Activated T-cell treated with anti-CD3 and anti-CD28 coated beads for 4 hours (primary cell): ENCODE measurements at places on chromosomes 2 and 18.

DNA sequence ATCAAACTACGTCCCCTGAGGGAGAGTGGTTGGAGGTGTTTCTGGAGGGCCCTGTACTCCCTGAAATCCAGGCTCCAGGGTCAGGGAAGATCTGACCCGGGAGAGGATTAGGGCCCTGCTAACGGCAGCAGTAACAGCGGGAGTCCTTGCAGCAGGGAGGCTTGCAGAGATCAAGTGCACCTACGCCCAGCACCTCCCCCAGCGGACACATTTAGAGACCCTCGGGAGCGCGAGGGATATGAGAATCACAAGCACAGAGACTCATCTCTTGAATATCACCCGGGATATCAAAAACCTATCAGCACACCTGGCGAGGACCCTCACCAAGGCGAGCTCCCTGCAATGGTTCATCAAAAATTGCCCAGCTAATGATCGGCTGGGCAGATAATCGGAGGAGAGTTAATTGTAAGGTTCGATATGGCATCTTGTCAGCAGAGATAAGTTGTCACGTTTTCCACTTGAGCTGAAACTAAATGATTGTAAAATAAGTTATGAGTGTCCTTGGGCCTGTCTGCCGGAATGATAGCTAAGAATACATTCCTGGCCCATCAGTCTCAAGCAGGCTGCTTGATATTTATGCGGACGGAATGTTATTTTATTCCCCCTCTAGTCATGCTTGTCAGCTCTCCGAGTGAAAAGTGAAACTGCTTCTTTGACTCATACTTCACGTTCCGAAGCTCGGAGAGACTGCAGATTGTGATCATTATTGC is 209.8 kb downstream of the GBX2 start:
- DNase-seq = no peak

DNA sequence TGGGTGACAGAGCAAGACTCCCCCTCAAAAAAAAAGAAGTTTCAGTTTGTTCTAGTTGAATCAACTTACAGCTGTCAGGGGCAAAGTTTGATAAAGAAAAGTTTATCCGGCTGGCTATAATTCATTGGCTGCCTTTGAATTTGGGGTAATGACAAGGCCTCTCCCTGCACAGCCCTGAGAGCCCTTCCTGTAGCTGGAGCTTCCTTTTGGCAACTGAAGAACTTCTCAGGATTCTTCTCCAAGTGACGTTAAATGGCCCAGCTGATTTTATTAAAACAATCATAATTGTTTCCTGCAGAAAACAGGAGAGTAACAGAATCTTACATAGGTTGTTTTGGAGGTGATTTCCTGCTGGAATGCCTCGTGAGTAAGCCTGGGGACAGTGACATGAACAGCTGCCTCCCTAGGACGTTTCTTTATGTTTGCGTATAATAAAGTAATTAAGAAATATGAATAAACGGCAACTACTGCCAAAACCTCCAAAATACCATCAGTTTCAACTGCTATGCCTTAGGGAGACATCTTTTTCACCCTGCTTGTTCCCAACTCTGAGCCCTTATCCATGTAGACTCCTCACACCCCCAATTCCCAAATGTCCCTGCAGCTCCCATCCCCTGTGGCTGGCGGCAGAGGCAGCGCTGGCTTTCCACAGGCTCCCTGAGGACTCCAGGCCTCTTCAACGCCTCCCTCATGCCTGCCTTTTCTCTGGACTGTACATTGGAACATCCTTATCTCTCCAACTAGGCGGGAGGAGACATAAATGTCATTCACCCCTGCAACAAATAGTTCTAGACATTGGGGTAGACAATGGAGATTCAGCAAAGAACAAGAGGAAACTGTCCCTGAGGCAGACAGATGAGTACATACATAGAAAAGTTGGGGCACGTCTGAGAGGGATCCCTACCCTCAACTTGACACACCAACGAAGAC is 59.2 kb upstream of the FZD7 start:
- no peak for DNase-seq

DNA sequence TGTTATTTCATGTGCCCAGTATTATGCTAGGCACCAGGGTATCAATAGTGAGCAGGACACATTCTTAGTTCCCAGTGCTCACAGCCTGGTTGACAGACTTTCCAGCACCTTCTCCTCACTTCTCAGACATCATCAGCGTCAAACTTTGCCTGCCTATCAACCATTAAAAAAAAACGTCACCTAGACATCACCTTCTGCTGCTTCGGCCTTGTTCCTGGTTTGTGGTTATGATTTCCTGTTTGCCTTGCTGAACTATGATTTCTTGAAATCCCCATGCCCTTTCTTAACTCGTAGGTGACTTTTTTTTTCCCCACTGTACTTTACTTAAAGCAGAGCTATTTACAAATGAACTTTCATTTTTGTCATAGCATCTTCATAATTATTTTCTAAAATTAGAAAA is 60.4 kb upstream of the NABP1 start:
- DNase-seq = peak; percentile 23

DNA sequence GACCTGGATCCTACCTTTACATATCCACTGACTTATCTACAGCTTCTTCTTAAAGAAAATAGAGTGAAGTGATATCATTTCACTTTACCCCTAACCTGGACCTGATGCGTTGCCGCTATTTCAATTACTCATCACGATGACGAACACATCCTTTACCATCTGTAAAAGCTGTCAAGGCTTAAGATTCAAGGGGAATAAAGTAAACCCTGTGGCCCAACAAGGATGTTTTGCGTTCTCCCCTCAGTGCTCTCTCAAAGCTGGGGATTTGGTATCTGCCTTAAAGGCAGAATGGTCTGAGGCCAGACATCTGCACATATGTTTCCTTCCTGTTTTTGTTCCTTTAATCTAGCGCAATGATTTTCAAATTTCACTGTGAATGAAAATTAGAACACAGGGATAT is 100.1 kb upstream of the KLF7 start:
- DNase-seq = no peak

DNA sequence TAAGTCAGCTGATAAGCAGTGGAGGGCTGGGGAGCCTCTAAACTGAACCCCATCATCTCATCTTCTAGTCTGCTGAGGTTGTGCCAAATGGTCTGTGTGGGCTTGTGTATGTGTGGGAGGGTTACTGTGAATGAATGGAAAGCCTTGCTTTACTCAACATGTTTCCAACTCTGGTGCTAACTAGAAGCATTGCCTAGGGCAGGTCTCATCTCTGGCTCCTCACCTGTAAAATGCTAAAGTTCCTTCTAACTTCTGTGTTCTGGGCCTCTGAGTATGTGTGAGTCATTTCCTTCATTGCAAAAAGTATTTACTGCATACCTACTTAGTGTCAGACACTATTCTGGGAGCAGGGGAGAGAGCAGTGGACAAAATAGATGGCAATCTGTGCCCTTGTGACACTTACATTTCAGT is 1.3 kb downstream of the LIPG start:
- no peak for DNase-seq

- no peak for DNase-seq
These were observed 235.0 kb upstream of the RGPD4 start for GRCh38 chr2:107591561-107592279.

GRCh38 chr2:85713836-85714235 is 19.7 kb downstream of the GNLY start:
- DNase-seq = no peak

GRCh38 chr2:164617466-164617865 is 3.8 kb downstream of the GRB14 start:
- no peak for DNase-seq

DNA sequence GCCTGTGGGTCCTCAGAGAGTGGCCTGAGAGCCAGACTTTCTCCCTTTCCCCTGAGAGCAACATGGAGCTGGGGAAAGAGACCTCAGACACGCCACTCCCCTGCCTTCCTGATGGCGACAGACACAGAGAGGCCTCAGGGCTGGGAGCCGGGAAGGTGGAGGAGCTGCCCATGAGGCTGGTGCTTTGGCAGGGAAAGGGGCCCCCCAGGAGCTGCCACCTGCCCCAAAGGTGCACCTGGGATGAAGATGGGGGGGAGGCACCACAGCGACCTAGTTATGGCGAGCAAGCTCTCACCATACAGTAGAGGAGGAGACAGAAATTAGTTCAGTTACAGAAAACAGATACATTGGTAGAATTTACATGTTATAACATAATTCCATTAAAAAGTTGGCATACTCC is 80.7 kb upstream of the PXDN start:
- DNase-seq = no peak

DNA sequence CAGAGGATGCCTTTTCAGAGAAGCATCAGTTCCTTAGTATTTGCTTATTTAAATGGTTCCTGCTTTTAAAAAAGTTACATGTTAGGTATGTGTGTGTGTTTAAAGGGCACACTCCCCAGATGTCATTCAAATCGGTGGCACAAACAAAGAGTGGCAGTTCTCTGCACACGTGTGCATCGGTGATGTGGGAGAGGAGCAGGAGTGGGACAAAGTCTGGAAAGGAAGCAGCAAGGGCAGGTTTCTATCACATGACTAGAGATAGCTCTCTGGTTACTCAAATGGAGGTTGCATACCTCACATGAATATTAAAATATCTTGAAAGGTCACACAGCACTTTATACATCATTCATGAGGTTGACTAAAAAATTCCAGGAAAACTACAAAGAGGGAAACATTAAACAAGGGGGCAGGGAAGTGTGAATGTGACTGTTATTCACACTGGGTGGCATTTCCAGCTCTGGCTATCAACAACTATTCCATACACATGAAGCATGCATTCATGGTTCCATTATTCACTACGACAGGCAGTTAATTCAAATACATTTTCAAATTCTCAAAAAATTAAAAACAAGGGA is 64.7 kb downstream of the SEPTIN10 start:
- no peak for DNase-seq

DNA sequence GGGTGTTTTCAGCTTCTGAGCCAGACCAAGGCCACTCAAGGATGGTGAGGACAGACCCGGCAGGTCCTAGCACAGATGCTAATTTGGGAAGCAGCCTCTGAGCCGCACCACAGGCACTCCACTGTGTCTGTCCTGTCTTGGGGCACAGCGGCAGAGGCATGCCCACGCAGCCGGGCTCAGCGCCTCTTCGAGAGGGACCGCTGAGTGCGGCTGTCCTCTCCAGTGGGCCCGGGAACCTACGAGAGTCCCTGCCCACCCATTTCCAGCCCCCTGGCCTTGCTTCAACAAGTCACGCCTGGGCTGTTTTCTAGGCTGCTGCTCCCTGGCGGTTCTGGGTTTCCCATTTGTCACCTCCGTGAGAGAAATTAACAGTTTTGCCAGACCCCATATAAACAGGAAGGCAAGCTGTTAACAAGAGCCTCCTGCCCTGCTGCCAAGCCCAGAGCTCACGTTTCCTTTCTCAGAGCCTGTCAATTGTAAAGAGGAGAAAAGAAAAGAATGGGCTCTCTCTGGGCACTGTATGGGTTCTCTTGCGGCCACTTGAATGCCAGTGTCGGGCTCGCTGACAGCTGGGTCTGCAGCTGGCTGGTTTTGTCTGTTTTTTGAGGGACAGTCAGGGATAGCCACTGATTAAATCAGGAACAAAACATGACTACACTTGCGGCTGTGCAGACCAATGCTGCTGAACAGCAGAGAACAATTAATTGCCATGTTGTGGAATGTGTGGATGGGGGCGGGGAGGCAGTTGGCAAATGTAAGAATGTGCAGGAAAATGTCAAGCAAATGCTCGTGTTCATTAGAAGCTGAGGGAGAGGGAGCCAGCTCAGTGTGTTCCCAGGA is 30.6 kb downstream of the TMEM17 start:
- no peak for DNase-seq

DNA sequence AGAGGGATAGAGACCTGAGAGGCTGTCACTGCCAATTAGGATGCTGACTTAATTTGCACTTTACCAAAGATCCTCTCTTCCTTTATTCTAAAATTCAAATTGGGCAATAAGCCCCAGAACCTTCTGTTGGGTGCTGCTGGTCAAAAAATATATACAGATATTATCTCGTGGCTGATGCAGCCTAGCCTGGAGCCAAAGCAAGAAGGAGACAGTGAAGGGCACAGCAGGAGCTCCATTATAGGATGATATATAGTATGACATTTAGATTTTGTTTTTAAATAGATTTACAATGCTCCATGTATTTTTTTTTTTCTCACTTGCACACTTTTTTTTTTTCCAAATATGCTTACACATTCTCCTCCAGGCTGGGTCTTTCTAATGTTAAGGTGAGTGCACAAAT is 579.3 kb downstream of the PIK3C3 start:
- DNase-seq = no peak

DNA sequence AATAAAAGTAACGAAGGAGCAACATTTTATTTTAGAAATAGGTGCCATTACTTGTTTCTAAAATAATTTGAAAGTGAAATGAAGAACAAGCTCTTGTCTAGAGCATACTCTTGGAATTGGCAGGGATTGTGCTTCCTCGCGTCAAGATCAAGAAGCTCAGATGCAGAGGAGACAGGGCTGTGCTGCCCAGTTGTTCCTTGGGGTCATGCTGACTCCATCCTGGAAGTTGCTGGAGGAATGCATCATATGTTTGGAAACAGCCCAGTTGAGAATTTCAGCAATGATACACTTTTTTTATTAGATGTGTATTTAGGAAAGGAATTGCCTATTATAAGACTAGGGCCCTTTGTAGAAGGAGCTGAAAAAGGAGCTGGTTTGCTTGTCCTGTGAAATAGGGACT is 17.2 kb downstream of the LTBP1 start:
- no peak for DNase-seq

GRCh38 chr2:218272531-218273212 is 2.4 kb downstream of the PNKD start:
- DNase-seq = peak; percentile 74

DNA sequence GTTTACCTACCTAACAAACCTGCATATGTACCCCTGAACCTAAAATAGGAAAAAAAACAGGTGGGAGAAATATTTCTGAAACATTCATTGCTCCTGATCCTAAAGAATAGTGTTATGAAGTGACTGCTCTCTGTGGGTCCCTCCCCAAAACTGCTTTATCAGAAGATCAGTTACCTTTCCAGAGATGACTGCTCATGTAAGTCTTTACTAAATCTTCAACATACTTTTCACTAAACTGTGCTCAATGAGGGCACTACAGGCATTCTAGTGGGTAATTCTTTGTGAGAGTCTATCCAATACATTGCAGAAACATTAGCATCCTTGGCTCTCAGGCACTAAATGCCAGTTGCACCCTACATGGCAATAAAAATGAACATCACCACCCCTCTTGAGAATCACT is 189.3 kb upstream of the STK17B start:
- no peak for DNase-seq

GRCh38 chr2:109017017-109017416 is 28.0 kb upstream of the EDAR start:
- no peak for DNase-seq

GRCh38 chr2:238598802-238599530 is 172.2 kb downstream of the ASB1 start:
- DNase-seq = no peak

DNA sequence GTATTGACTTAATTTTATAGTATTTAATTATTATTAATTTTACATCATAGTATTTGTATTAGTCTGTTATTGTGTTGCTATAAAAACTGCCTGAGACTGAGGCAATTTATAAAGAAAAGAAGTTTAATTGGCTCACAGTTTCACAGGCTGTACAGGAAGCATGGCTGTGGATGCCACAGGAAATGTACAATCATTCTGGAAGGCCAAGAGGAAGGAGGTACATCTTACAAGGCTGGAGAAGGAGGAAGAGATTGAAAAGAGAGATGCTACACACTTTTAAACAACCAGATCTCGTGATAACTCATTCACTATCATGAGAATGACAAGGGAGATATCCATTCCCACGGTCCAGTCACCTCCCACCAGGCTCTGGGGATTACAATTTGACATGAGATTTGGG is 2019.4 kb upstream of the PIK3C3 start:
- no peak for DNase-seq
